ENCODE measurements at places on chromosomes 1 and 21.

DNA sequence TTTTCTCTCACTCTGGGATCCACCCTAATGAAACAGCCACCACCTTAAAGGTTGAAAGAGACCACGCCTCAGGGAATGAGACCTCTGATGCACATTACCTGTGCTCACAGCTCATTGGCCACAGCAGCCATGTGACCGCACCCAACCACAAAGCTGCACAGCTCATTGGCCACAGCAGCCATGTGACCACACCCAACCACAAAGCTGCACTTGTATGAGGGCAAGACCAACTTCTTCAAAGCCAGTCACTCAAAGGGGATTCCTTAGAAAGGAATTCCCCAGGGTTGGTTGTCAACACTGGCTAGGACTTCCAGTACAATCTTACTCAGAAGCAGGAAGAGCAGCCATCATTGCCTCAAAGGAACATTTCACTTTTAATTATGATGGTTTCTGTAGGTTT lies 43.6 kb upstream of the PDE9A start:
- DNase-seq, result no peak

DNA sequence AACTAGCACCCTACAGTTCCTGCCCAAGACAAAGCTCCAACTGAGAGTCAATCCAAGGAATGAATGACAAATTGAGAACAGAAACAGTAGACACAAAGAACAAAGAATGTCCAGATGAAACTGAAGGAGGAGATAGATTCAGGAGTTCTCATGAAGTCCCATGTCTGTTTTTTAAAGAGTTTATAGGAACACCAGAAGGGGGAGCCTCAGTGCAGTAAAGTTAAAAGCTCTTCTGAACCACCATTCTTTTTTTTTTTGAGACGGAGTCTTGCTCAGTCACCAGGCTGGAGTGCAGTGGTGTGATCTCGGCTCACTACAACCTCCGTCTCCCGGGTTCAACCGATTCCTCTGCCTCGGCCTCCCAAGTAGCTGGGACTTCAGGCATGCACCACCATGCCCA lies 323.6 kb downstream of the MRPL39 start:
- DNase-seq, result no peak

GRCh38 chr1:54804471-54805132 lies 3.5 kb upstream of the TTC22 start:
- DNase-seq, result no peak

GRCh38 chr1:183097438-183098051 lies 74.3 kb downstream of the LAMC1 start:
- no peak for DNase-seq

- DNase-seq, result no peak
Measured at GRCh38 chr1:107344836-107345235, 204.0 kb downstream of the NTNG1 start.

DNA sequence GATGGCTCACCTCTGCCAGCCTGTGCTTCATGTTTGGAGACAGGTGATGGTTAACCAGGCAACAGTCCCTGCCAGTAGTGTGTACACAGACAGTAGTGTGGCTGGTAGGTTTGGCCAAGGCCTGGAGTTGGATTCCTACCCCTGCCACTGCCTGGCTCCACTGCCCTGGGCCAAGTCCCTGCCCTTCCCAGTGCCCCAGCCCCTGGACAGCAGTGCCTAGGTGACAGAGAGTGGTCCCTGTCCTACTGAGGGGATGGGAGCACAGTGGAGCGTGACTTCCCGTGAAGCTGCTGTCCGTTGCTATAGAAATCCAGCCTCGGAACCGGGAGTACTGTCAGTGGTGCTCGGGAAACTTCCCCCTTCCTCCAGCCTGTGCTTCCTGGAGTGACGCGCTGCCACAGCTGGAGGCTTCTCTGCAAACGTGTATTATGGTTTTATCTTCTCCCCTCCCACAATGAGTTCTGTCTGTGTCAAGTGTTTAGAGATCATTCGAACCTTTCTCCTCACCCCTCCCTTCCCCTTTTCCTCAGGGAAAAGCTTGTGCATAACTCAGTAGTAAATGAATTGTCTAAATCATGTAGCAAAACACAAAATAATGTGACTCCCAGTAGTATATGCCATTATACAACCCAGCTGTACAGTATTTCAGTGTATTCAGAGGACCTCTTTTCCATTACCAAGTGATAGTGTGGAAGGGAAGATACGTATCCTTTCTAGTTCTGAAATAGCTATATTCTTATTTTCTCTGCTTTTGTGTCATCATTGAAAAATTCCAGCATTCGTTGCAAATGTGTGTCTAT lies 73.4 kb downstream of the GALNT2 start:
- DNase-seq, result no peak

DNA sequence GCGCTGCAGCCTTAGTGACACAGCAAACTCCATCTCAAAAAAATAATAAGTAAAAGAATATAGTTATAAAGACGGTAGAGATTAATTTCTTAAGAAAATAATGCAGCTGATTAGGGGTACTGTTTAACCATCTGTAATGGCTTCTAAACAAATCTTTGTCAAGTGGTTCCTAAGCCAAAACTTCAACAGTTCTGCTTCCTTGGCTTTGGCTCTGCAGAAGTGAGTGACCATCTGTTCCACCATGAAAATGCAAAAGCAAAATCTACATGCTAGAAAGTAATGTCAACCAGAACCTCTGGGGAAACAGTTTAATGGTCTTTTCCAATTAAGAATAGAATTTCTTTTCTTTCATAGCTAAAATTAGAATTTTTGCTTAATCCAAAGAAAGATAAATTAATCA lies 8.3 kb upstream of the SH2D5 start:
- no peak for DNase-seq

DNA sequence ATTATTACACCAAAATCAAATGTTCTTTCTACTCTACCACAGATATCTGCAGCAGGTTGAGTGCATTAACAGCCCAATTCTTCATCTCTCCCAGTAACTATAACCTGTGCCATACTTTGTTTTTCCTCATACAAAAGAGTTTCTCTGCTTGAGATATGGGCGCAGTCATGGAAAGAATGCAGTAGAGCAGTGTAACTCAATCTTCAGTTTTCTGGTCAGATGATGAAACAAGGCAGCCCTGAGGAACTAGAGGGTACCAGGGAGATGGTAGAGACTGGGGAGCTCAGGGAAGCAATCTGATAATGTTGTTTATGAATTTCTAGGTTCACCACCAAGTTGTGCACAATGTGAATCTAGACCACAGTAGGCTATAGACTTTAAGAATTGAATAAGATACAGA lies 39.6 kb downstream of the ASPM start:
- no peak for DNase-seq

- no peak for DNase-seq
Measured at GRCh38 chr1:81053826-81054225, 746.9 kb upstream of the ADGRL2 start.

DNA sequence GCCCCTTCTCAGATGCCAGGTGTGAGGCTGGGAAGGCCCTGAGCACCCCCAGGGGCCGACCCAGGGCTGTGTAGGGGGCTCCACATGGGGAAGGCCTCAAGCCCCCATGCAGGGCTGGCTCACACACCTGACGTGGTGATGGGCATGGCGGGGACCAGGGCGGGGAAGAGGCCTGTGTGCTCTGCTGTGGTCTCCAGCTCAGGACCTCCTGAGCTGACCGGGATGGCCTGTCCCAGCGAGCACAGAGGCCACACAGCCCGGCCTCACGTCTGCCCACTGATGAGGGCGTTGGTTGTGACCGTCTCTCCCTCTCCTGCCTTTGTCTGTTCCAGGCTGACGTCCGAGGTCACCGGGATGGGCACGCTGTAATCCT lies 40.2 kb upstream of the COL6A1 start:
- DNase-seq, result no peak

DNA sequence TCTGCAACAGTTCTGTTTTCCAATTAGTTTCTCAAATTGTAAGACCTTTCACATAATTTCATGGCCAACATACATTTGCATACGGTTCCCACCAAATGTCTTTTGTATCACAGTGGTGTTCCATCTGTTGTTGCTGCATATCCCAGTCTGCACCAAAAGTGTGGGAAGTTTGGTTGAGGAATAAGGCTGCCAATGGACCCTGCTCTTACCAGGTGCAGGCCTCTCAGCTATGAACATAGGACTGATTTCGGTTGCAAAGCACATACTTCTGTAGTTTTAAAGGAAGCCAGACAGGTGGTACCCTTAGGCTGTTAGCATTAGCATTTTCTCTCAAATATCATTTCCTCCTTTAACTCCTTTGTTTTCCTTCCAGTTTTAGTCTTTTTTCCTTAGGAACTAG lies 33.8 kb downstream of the ADGRL4 start:
- DNase-seq, result no peak

- DNase-seq, result no peak
Measured at GRCh38 chr1:153883223-153883622, 39.5 kb downstream of the GATAD2B start.

DNA sequence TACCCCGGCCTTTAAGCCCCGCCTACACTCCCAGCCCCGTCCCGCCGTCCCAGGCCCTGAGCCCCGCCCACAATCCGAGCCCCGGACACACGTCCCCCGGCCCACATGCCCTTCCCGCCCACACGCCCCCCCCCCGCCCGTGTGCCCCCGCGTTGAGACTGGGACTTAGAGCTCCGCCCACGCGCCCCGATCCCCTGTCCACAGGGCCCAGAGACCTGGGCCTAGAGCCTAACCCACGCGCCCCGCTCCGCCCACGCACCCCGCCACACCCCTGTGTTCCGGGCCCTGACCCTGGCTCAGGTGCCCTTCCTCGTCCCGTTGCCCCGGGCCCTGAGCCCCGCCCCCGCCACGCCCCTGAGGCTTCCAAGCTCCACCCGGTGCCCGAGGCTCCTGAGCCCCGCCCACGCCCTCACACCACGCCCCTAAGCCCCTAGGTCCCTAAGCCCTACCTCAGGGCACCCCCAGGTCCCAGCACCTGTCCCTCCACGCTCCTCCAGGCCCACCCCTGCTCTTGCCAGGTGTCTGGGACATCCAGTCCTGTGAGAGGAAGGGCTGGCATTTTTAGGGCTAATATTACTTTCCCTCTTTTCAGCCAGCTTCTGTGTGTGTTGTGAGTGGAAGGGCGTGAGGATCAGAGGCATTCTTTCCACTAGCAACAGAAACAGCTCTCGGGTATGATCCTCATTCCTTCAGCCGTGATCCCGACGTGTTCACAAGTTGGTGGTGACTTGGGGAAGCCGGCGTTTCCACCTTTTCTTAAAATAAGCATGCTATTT lies 552 bp upstream of the GPR157 start:
- DNase-seq, result no peak

DNA sequence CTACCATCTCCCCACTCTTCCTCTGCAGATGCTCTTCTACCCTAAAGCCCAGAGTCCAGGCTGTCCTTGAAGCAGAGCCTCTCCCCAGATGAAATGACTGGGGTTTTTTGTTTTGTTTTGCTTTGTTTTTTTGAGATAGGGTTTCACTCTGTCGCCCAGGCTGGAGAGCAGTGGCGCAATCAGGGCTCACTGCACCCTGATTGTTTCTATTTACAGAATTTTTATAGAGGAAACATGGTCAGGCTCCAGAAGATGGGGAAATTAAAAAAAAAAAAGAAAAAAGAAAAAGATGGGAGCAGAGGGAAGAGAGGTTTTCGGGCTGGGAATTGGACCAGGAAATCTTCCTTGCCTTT lies 43.7 kb upstream of the ZNF281 start:
- no peak for DNase-seq

- no peak for DNase-seq
Measured at GRCh38 chr1:25110485-25110884, 121.8 kb downstream of the SYF2 start.

GRCh38 chr1:50197216-50197615 lies 88.5 kb downstream of the ELAVL4 start:
- no peak for DNase-seq

DNA sequence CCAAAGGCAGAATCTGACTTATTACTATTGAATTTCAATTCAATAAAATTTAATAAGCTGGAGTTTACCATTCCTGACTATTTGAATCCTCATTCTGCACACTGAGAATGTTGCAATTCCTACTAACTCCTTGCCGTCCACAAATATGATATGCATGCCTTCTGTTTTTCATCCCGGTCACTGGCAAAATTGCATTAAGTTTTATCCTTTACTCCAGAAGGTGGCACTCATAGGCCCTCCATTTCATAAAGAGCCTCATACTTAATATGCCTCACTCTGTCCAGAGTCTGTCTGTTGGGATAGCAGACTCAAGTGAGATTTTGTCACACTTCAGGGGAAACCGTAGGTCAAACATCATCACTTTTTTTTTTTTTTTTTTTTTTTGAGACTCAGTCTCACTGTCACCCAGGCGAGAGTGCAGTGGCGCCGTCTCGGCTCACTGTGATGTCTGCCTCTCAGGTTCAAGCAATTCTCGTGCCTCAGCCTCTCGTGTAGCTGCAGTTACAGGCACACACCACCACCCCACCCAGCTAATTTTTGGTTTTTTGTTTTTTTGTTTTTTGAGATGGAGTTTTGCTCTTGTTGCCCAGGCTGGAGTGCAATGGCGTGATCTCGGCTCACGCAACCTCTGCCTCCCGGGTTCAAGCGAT lies 27.3 kb downstream of the F11R start:
- DNase-seq, result no peak

- DNase-seq, result no peak
Measured at GRCh38 chr1:67162954-67163353, 3.3 kb upstream of the IL23R start.

GRCh38 chr1:239897458-239897857 lies 194.2 kb upstream of the FMN2 start:
- no peak for DNase-seq

GRCh38 chr21:29187944-29188343 lies 57.5 kb downstream of the MAP3K7CL start:
- no peak for DNase-seq

GRCh38 chr1:77686796-77687518 lies 4.5 kb upstream of the ZZZ3 start:
- DNase-seq, result no peak

DNA sequence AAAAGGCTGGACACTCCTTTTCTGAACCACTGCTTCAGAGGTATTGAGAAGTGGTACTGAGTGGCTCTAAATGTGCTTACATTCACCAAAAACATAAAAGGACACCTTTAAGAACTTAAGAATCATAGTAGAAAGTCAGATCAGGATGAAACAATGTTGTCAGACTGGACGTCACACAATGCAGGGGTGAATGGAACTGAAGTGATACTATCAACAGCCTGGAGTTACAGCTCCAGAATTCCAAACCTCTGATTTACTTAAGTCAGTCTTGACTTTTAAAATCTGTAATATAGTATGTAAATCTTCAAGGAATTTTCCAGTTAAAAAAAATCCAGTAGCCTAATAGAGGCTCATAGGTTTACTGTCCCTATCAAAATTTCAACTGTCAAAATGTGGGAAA lies 19.3 kb downstream of the ELK4 start:
- DNase-seq, result no peak

DNA sequence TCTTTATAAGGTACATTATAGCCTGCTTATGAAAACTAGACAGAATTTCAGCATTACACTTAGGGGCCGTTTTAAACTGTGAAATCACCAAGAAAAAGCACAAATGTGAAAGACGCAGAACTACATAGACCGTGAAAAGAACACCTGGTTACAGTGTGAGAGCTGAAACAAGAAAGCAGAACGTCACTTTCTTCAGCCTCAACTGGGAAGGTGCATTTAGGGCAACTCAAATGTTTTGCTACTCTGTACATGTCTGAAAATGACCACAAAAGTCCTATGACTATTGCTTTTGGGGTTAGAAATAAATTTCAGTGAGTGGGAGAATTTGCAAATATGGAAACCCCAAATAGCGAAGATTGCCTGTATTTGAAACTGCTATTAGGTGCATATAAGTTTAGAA lies 268.7 kb downstream of the OLFM3 start:
- no peak for DNase-seq
